ENCODE measurements at places on chromosomes 16 and 17.

DNA sequence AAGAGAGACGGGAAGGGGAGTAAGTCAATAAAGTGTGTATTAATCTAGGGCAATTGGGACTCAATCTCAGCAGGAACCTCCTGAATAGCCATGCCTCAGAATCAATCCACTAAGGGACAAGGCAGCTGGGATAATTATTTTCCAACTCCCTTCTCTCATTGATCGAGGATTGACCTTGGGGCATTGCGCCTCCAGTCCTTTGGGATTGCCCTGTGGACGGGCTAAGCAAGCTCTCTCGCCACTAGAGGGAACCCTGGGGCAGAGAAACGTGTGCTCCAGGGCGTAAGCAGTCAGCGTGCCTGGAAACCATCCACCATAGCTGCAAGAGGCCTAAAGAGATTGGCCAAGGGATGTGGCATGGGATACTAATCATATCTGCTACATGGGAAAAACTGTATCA is 53.9 kb upstream of the ERCC4 start:
- peak; percentile 69 for DNase-seq

DNA sequence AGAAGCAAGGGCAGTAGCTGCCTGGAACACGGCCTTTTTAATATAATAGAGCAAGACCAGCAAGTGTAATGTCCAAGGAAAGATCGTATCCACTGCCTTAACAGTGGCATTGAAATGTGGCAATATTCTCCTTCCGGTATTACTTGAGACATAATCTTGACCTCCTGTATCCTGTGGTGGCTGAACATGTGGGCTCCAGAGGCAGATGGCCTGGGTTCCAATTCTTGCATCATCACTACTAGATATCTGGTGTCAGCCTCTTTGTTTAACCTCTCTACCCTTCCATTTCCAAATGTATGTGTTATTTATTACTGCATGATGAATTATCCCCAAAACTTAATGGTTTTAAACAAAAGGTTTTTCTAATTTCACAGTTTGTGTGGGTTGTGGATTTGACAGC is 3.5 kb upstream of the CDYL2 start:
- DNase-seq = peak; percentile 43

DNA sequence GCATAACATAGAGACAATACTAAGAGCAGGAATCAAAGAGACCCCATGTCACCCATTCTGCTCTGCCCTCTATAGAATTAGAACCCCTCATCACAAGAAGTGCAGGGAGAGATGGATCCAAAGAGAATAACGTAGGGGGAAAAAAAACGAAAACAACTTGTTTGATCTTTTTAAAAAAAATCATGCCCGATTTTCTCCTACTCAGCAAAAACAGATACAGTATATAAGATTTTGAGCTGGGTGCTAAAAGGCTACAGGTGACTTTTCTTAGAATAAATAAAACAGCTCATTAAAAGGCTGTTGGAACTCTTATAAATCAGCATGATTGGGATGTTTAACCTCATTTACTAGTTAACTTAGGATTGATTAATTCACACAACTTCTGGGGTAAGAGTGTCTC is 17.4 kb downstream of the UBN1 start:
- no peak for DNase-seq

GRCh38 chr17:12907477-12907876 is 110.3 kb downstream of the ELAC2 start:
- no peak for DNase-seq

DNA sequence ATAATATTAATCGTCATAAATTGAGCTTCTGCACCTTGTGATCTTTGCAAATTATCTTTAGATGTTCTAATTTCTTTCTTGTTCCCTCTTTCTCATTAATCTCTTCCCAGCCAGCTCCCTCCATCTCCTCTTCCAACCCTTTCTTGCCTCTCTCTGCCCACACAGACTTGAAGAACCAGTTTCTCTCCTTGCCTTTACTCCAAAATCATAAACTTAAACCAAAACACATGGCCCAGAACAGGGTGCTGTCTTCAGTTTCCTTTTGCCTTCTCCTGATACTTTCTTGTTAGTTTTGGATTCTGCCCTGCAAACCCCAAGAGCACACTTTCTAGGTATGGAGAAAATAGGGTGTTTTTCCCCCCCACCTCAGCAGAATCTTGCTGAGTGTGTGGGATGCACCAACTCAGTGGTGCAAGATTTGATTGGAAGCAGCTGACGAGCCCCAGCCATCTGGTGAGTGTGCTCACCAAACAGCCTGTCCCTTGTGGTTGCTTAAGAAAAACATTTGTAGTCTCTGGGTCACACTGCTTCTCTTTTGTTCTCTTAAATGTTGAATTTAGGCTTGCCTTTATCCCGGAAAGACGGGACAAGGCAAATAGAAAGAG is 175.8 kb upstream of the MAF start:
- DNase-seq = no peak

DNA sequence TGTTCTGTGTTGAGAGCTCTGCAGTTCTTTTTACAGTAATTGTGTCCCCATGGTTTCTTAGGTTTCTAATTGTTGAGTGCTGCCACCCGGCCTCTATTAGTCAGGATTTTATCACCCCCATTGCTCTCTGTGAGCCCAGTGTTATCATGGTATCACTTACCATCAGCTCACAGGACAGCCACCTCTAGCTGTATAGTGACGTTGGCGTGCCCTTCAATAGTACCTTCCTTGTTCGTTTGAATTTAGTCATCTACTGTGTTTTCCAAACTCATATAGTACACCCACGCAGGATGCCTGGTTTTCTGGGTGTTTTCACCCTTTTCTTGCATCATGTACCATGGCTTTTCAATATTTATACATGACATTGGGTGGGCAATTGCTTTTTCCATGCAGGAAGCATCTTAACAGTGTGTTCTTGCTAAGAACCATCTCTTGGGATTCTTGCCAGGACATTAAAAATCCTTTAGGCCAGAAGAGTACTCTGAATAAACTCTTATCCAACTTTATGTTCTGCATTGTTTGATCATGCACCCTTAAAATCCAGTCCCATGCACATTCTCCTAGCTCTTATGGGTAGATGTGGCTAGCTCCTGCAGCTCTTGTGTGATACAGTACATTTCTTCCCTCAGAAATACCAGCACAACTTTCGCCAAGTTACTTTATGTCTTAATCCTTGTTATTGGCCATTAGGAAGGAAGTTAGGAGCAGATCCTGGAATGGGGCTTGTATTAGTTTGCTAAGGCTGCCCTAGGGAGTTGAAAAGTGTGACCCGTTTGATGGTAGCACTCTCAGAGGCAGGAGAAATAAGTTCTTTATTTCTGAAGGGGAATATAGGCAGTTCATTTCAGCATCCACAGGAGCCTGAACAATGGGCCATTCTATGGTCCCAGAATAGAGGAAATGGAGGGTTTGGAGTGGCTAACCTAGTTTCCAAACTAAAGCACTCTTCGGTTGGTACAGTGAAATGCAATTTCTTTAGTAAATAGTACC is 11.3 kb upstream of the ABCA10 start:
- DNase-seq = no peak

- no peak for DNase-seq
Measured at GRCh38 chr16:11007714-11008280, 63.4 kb downstream of the CLEC16A start.

DNA sequence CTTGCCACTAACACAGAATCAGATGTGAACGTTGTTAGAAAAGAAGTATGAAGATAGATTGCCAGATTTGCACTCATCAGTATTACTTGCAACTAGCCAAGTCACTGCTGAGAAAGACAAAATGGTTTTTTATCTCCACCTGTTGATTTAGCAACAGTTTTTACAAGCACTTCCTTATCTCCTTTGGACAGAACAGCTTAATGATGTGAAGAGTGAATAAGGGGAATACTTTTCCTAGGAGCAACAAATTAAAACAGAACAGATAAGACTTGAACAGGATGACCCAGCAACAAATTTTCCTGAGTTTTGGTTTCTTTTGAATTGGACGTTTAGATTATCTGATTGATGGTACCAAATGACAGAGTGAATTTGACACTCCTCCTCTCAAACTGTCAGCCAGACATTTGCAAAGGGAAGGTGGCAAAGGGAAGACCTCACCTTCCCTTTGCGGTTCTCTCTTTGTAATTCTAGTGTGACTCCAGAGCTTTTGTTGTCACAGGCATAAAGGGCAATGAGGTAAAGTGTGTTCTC is 130.6 kb downstream of the NLK start:
- no peak for DNase-seq

DNA sequence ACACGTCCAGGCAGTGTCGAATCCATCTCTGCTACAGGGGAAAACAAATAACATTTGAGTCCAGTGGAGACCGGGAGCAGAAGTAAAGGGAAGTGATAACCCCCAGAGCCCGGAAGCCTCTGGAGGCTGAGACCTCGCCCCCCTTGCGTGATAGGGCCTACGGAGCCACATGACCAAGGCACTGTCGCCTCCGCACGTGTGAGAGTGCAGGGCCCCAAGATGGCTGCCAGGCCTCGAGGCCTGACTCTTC is 7.2 kb upstream of the CD68 start:
- no peak for DNase-seq

DNA sequence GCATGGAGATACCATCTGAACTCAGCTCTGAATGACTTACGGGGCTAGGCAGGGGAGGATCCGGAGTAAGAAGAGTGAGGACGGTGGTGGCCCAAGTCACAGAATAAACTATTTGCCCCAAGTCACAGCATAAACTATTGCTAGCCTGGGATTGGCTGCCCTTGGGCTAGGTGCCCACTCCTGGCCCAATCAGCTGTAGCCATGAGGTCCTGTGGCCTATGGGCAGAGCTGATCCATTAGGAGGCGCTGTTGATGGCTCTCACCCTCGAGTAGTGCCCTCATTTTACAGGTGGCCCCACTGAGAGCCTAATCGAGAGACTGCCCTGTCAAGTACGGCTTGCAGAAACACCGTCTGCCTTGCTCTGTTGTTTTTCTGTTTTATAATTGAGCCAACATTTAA is 62.3 kb upstream of the ZNF423 start:
- peak; percentile 28 for DNase-seq

- no peak for DNase-seq
Measured at GRCh38 chr16:73418691-73419090, 370.8 kb upstream of the ZFHX3 start.

- DNase-seq = peak; percentile 53
Measured at GRCh38 chr16:80931801-80932707, 74.6 kb downstream of the CMC2 start.

- no peak for DNase-seq
Measured at GRCh38 chr16:88200896-88201185, 181.9 kb upstream of the ZNF469 start.

- peak; percentile 59 for DNase-seq
Measured at GRCh38 chr17:27762527-27763305, 37.6 kb downstream of the NOS2 start.

- DNase-seq = no peak
Measured at GRCh38 chr17:82627405-82627804, 20.8 kb downstream of the WDR45B start.

DNA sequence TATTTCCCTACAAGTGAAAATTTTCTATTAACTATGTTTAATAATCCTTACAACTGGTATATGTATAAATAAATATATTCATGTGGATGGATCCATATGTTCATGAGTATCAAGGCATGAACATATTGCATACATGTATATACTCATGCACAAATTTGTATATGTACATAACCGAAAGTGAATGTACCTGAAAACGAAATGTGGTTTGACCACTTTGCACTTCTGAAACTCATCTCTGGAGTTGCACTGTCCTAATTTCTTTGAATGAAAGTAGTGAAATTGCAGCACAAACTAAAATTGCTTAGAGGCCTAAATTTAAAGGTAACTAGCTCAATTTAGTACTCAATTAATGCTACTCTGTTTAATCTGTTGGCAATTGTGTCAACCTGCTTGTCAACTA is 27.4 kb upstream of the GNAO1 start:
- DNase-seq = no peak

- DNase-seq = peak; percentile 94
Measured at GRCh38 chr16:88634141-88634993, 4.0 kb upstream of the IL17C start.

DNA sequence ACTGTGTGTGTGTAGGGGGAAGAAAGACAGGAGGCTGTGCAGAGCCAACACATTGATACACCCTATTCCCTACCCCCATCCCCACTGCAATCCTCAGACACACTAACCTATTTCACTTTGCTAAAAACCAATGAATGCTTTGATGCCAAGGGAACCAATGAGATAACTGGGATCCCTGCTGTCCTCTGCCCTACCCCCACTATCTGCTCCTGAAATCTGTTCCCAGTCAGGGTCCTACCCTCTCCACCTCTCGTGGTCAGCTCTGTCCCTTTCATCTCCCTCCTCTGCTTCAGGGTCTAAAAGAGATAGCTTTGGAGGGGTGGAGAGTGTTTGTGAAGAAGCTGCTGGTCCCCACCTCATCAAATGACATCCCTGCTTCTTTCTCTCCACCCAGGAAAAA is 19.1 kb upstream of the SP6 start:
- no peak for DNase-seq

DNA sequence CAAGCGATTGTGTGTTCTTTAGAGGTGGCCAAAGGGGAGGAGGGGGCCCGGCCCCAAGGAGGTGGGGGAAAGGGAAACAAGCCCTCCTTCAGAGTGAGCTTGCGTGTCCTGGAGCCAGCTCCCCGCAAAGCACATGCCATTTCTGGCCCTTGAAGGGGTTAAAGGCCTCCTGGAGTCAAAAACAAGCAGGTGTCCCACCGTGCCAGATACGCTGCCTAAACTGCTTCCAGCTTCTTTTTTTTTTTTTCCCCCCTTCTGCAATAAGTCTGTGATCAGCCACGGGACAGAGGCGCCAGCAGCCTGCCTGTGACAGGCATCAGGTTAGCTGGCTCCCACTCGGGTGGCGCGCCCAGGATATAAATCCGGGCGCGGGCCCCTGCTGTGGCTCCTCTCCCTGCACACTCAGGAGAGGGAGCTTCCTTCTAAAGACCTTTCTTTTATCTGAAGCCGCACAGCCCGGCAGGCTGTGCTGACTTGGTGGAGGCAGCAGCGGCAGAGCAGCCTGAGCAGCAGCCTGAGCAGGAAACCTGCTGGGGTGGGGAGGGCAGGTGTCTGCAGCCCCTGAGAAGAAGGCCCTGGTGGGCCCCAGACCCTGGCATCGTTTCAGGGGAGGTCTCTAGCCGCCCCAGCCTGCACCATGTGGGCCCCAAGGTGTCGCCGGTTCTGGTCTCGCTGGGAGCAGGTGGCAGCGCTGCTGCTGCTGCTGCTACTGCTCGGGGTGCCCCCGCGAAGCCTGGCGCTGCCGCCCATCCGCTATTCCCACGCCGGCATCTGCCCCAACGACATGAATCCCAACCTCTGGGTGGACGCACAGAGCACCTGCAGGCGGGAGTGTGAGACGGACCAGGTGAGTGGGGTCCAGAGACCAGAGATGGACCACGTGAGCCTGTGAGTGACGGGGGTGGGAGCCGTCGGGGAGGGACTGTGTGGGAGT is at the start of gene WFIKKN2:
Gene WFIKKN2 (plus strand): TSS at position 286 of the 934 bp plus-strand sequence. CDS start 352 bp downstream, at position 638.
- no peak for DNase-seq

- DNase-seq = peak; percentile 85
Measured at GRCh38 chr17:81101614-81102306, 63.5 kb upstream of the PVALEF start.
